Adipocyte (in vitro differentiated cells): ENCODE measurements at places on chromosomes 12 and 14.

DNA sequence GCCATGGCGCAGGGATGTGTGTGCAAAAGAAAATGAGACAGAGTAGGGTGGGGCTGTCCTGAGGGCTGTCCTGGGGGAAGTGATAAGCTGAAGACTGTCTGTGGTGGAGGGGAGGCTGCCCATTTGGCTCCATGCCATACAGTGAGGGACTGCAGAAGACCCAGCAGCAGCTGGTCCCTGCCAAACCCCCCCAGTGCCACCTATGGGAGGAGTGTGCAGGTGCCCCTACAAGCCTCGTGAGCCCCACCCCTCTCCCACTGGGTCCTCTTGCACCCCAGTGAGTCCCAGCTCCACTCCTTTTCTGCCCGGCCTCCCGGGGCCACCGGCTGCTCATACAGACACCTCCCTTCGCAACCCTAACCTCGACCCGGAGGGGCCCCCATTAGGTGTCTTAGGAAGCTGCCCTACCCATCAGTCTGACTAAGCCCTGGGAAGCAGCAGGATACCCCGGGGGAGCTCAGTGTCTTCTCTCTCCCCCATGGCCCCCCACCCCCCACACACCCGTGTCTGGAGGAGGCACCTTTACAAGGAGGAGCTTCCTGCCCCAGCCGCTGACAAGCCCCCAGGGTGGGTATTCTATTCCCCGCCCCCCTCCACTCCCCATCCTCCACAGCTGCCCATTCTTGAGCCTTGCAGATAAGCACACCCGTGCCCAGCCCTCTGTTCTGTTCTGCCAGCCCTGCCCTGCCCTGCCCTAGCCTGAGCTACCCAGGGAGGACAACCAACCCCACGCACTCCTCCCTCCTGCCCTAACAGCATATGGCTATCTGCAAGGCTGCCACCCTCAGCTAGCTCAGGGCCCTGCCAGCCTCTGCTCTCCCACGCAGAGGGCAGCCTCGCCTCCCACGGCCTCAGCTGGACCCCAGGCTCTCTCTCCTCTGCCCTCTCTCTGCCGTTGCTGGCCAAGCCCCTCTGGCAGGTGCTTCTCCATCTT is 41.9 kb downstream of the SLC6A12 start:
- no peak for DNase-seq

DNA sequence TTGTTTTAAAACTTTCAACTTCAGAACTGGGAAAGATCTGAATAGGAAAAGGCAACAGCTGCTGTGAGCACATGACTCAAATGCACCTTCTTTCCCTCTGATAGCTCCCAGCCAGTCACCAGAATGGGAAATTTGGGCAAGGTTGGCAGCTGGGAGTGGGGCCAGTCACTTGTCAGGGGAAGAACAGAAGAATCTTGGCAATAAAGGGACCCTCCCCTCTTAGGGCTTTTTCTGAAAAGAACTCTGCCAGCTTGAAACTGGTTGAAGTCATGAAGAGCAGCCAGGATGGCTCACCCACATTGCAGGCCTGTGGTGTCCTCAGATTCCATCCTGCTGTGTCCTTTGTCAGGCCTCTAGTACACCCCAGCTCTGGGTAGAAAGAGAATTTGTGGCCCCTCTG is 10.3 kb upstream of the RIC8B start:
- DNase-seq: no peak

DNA sequence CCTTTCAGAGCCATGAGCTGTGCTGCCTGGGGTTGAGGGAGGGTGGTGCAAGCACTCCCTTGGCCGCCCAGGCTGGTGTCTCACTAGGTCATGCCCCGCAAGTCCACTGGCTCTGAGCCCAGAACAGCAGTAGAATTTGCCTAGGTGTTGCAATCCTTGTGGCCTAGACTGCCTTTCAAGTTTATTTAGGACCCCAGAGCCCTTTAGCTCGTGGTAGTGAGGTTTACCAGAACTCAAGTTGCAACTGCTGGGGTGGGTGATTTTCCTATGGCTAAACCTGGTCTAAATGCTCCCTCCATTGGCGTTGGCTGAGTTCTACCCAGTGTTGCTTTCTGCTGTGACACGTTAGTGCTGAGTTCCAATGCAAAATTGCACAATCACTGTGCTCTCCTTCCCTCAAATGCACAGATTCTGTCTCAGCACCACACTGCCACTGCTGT is 287.2 kb downstream of the BCAT1 start:
- peak; percentile 69 for DNase-seq

DNA sequence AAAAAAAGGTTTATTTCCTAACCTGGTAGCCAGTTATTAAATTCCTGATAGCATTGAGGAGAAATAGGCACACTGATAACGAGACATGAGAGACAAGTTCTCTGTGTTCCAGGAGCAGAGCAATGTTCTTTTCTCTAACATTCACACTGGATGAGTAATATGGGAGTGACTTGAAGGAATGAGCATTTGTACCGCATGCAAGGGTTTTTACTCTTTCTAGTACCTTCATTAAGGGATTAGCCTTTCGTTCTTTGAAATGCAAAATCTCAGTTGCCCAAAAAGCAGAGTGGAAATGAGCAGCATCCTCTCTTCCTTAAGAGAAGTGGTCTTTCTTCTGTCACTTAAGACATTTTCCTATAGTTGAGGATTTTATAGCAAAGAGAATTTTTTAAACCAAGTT is 54.7 kb downstream of the FGD4 start:
- DNase-seq: peak; percentile 81

DNA sequence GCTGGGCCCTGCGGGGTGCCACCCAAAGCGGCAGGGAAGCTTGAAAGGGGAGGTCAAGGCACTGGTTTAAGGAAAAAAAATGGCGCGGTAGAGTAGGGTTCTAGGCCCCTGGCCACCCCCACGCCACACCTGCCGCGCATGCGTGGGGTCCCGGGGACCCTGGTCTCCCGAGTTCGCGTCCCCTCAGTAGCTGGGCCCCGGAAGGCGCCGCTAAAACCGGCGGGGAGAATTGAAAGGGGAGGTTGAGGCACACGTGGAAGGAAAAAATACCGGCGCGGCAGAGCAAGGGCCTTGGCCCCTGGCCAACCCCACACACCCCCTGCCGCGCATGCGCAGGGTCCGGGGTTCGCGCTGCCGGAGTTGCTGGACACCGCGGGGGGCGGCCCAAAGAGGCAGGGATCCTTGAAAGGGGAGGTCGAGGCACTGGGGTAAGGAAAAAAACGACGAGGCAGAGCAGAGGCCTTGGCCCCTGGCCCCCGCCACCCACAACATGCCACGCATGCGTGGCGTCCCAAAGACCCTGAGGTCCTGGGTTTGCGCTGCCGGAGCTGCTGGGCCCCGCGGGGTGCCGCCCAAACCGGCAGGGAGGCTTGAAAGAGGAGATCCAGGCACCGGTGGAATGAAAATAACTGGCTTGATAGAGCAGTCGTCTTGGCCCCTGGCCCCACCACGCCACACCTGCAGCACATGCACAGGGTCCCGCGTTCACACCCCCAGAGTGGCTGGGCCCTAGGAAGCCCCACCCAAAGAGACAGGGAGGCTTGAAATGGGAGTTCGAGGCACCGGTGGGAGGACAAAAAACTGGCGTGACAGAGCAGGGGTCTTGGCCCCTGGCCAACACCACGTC is 314.5 kb downstream of the ALG10 start:
- no peak for DNase-seq

GRCh38 chr12:1948883-1949282 is 30.4 kb upstream of the CACNA2D4 start:
- no peak for DNase-seq

- no peak for DNase-seq
These were observed 373.1 kb upstream of the DDHD1 start for GRCh38 chr14:53526200-53526599.

GRCh38 chr14:34032720-34033119 is 81.8 kb upstream of the EGLN3 start:
- no peak for DNase-seq

DNA sequence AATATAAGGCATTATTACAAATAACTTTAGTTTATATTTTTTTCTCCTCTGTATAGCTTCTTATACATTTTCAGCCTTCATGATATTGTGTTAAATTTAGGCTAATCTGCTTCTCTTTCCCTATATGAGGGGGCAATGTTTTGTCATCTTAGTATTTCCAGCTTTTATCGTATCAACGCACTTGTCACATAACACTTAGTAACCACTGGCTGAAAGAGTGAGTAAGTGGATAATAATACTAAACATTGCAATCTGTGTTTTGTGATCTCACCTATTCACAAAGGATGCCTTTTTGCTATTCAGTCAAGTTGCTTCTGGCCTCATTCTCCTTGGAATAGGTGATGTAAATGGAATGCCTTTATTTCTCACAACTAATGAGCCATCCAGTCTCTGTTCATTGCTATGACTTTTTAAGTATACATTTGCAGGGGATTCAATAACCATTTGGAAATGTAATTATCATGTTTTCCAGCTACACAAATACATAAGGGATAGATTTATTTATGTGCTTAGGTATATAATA is 260.9 kb downstream of the BMP4 start:
- no peak for DNase-seq

DNA sequence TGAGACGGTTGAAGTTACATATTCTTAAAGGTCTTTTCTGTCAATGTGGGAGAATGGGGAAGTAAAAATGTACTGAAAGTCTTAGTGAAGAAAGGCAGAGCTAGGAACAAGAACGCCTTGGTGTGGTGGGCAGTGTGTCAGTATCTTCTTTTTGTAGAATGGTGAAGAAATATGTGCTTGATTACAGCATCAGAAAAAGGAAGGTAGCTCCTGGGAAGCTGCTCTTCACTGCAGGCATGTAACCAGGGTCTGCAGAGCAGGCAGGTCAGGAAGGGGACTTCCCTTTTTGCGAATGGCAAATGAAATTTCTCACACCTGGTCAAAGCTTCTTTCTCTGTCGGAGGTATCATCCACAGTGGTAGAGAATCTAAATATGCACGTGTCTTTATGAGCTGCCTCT is 226.2 kb downstream of the ADAMTS20 start:
- DNase-seq: no peak

- no peak for DNase-seq
These were observed 31.7 kb downstream of the UNC79 start for GRCh38 chr14:93462479-93462878.

DNA sequence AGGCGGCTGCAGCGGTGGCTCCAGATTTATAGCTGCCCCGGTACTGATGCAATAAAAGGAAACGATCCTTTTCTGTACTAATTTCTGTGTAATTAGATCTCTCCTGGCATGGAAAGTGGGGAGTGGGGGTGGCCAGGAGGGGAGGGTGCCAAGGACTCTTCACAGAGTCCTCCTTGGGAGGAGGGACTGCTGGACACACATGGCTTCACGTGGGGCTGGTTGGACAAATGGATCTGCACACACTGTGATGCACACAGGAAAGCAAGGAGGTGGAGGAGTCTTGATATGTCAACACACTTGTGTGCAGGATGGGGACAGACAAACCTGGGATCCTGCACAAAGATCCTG is 23.8 kb upstream of the ATP5MC2 start:
- no peak for DNase-seq

DNA sequence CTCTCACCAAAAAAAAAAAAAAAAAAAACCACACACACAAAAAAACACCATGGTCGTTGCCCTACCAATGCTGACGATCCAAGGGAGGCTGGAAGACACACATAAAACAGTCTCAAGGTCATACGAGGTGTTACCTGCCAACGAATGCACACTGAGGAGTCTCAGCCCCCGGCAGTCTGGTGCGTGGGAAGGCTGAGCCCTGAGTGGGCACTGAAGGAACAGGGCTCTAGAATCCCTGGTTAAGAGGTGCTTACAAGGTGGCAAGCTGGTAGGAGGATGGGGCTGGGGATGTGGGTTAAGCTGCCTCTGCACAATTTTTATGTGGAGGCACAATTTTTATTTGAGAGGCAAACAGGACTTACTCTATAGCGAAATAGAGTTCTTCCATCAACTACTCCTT is 7.9 kb downstream of the LTBP2 start:
- no peak for DNase-seq

DNA sequence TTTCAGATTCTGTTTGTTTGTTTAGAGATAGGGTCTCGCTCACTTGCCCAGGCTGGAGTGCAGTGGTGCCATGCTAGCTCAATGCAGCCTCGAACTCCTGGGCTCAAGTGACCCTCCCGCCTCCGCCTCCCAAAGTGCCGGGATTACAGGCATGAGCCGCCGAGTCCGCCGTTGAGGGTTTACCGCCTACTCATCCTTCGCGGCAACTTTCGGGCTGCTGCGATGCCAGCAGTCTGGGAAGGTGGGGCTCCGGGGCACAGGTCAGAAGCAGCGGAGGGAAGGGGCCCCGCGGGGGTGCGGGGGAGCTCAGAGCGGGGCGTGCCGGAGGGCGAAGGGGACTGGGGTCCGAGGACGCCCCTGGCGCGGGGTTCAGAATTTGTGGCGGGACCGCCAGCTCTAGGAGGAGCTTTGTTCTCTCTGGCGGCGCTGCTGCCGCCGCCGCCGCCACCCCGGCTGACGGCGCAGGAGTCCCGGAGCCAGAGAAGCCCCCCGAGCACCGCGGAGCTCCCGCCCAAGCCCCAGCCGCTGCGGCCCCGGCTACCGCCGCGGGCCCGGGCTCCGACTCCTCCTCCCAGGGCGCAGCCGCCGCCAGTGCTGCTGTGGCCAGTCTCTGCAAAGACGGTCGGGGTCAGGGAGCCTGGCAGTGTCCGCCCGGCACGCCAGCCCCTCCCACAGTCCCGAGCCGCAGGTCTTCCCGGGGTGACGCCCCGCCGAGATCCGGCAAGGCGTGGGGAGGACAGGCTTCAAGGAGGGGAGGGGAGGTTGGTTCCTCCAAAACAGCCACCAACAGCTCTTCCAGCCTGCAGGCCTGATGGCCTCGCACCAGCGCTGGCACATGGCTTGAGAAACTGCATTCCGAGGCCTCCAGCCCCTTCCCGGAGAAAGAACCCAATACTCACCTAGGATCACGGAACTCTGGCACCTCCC is 10.9 kb upstream of the KRT77 start:
- DNase-seq: no peak
